CD4-positive, alpha-beta T cell treated with Interleukin-6 at 100 ng/mL for 8 hours (primary cell): ENCODE measurements at places on chromosomes 1 and 21.

- no peak for DNase-seq
Observed at GRCh38 chr1:13760340-13760739, 60.4 kb downstream of the PRDM2 start.

DNA sequence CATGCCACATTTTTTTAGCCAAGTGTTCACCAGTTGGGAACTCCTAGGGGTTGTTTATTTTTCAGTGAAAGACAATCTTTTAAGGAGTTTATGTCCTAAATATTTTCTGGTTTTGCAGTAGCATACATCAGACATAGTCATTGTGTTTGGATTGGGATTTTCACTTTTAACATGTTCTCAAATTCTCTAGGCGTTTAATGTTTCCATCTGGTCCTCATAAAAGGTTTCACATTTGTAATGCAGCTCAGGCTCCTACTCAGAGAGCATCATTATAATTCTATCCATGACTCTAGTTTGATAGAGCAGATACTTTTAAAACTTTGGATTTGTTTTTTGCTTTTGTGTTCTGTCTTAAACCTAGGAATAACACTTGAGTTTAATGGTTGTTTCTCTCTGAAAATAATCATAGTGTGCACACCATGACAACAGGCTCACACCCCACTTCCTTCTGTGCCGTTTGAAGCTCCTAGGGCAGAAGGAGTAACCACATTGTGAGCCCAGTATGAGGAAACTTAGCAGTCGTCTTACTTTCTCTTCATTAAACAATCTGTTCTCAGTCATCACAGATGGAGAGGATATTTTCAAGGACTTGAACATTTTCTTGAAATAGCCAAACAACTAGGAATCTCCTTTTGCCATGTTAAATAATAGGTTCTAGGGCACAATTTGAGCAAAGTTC is 219.6 kb downstream of the PDE4B start:
- DNase-seq, result no peak

- peak; percentile 2 for DNase-seq
Observed at GRCh38 chr1:50704126-50704525, 255.9 kb downstream of the FAF1 start.

GRCh38 chr1:220616836-220617235 is 73.3 kb upstream of the C1orf115 start:
- DNase-seq, result no peak

- no peak for DNase-seq
Observed at GRCh38 chr1:185500001-185500626, 183.1 kb upstream of the IVNS1ABP start.

GRCh38 chr21:42632771-42633690 is 20.4 kb upstream of the PDE9A start:
- no peak for DNase-seq

DNA sequence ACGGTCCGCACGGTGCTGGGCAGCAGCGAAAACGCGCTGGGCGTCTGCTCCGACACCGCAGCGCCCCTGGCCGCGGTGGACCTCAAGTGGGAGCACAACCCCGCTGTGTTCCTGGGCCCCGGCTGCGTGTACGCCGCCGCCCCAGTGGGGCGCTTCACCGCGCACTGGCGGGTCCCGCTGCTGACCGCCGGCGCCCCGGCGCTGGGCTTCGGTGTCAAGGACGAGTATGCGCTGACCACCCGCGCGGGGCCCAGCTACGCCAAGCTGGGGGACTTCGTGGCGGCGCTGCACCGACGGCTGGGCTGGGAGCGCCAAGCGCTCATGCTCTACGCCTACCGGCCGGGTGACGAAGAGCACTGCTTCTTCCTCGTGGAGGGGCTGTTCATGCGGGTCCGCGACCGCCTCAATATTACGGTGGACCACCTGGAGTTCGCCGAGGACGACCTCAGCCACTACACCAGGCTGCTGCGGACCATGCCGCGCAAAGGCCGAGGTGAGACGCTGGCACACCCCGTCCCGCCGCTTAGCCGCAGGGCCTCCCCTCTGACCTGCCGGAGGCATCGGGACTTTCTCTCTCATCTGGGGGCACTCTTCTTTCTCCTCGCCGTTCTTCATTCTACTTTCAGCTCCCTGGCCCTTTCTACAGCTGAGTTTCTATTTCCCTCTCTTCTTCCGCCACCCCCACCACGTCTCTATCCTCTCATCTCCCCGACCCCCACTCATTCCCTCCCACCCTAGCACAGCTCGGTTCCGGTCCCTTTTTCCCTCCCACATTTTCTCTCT is 1.0 kb downstream of the NPR1 start:
- DNase-seq, result no peak

DNA sequence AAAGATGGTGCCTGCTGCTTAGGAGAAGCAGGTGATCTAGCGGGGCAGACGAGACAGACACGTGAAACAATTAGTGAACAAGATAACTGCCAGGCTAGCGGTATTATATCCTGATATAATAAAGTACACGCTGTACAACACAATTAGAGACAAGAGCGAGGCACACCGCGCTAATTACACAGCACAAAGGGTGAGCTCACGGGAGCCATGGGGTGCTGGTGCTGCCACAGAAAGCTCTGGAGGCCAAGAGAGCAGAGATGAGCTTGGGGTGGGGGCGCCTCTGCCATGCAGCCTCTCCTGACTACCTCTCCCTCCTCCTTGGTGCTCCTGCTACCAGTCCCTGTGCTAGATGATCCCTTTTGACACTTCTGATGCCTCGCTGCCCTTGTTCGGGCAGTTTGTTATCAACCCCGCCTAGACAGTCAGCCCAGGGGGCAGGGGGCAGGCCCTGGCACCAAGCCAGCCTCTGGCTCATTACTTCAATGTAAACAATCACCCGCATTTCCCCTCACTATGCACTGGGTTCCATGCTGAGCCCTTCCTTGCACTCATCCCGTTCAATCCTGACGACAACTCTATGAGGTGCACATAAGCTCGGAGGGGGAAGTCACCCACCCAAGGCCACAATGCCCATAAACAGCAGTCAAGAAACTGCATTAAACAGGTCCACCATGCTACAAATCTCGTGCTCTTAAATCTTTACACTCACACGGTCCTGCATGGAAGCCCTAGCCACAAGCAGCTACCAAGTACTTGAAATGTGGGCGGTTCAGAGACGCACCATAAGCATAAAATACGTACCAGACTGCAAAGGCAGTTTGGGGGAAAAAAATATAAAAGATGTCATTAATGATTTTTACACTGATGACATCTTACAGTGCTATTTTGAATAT is 103.0 kb downstream of the SSBP3 start:
- no peak for DNase-seq

DNA sequence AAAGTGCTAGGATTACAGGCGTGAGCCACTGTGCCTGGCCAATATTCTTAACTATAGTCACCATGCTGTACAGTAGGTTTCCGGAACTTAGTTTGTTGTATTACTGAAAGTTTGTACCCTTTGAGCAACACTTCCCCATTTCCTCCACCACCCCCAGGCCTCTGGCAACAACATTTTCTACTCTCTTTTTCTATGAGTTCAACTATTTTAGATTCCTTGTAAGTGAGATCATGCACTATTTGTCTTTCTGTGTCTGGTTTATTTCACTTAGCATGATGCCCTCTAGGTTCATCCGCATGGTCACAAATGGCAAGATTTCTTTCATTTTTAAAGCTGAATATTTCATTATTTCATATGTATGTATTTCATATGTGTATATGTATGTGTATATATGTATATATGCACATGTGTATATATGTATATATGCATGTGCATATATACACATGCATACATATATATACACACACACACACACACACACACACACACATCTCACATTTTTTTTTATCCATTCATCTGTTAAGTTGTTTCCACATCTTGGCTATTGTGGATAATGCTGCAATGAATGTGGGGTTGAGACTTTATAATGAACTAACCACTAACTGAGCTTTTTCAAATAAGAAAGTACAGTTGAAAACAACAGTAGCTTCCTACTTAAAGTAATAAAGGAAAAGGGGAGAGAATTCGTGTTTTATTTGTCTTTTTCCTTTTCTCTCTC is 256.8 kb upstream of the C1orf105 start:
- DNase-seq, result no peak

DNA sequence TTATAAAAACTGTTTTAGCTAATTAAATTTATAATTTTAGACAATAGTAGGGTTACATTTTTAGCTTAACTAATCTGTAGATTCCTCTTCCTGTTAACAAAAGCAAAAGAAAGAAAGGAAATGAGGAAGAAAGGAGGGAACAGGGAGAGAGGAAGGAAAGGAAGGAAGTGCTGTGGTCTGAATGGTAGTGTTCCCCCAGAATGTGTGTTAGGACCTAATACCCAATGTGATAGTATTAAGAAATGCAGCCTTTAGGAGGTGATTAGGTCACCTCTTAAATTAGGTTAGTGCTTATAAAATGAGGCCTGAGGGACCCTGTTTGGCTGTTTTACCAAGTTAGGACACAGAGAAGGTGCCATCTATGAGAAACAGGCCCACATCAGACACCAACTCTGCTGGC is 136.9 kb upstream of the SAMSN1 start:
- no peak for DNase-seq

GRCh38 chr1:161864577-161864976 is 98.5 kb downstream of the ATF6 start:
- no peak for DNase-seq

- DNase-seq, result no peak
Observed at GRCh38 chr1:21097729-21098128, 79.0 kb downstream of the EIF4G3 start.

- no peak for DNase-seq
Observed at GRCh38 chr1:193265716-193266115, 79.3 kb upstream of the B3GALT2 start.

GRCh38 chr1:174247472-174247871 is 88.2 kb downstream of the RABGAP1L start:
- DNase-seq, result no peak

DNA sequence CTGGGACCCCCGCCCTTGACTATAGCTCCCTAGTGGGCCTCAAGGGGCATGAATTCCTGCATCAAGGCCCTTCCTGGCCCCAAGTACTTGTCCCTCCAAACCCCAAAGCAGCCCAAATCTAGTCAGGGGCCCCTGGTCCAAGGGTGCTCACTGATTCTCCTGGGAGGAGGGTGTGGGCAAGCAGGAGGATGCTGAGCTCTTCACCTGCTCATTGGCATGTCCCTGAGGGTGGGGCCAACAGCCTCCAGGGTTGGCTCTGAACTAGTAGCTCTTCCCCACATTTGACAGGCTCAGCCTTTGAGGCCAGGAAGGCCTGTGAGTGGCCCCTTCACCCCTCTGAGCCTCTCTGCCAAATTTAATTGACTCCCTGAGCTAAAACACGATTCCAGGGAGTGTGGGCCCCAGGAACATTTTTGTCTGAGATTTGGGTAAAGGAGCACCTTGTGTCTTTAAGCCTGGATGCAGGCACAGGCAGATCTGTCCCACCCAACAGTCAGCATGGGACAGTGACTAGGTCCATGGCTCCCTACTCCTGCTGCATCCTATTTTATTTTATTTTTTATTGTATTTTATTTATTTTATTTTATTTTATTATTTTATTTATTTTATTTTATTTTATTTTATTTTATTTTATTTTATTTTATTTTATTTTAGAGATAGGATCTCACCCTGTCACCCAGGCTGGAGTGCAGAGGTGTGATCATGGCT is 11.0 kb upstream of the WNT9A start:
- DNase-seq, result no peak

DNA sequence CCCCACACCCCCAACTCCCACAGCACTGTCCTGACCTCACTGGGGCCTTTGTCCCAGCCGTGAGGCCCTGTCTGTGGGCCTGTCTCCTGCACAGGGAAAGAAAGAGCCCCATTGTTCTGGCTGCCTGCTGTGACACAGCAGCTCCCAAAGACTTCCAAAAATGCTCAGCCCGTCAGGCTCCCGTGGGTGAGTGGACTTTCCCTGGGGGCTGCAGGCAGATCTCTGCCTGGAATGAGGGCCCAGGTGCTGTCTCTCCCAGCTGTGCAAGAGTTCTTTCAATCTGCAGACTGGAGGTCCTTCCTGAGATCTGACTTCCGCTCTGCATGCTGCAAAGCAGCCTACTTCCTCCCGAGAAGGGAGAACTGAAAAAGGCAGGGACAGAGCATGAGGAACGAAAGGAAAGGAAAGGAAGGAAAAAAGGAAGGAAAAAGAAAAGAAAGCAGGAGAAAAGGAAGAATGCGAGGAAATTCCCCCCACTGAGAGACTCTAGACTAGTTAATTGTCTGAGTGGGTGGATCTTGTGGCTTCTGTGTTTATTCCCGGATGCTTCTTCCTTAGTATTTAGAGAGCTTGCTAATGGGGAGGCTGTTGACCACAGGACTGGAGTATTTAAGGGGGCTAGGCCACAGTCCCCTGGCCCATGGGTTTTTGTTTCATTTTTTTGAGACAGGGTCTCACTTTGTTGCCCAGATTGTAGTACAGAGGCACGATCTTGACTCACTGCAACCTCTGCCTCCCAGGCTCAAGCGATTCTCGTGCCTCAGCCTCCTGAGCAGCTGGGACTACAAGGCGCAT is 15.0 kb downstream of the NES start:
- no peak for DNase-seq

GRCh38 chr1:82542766-82543165 is 742.0 kb downstream of the ADGRL2 start:
- no peak for DNase-seq

DNA sequence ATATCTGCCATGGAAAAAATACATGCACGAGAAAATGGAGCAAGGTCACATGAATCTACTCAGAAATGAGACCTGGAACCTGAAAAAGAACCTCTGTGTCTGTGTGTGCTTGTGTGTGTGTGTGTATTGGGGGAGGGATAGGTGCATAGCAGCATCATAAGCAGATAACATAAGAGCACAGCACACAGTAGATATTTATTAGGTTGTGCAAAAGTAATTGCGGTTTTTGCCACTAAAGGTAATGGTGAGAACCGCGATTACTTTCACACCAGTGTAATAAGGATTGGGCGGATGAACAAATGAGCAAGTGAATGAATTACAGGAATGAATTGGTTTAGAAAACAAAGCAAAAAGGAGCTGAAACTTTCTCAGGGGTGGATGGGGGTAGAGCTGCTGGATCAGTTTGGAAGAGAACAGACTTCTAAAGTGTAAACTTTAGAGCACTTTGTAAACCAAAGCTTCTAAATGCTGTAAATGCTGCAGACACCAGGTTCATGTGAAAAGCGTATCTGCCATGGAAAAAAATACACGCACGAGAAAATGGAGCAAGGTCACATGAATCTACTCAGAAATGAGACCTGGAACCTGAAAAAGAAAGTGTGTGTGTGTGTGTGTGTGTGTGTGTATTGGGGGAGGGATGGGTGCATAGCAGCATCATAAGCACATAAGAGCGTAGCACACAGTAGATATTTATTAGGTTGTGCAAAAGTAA is 156.9 kb downstream of the TOMM20 start:
- no peak for DNase-seq

GRCh38 chr1:43524804-43525203 is 5.9 kb upstream of the PTPRF start:
- no peak for DNase-seq

DNA sequence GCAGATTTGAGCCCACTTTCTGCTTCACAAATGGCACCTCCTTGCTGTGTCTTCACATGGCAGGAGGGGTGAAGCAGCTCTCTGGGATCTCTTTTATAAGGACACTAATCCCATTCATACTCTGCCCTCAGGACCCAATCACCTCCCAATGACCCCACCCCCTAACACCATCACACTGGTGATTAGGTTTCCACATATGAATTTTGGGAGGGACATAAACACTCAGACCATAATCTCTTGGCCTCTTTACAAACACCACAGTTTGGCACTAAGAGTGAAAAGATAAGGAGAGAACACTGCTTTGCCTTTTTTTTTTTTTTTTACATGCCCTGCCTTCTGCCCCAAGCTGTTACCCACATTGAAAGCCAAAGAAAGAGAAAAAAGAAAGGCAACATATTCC is 166.2 kb upstream of the NFIA start:
- no peak for DNase-seq
